Stimulated activated CD4-positive, alpha-beta T cell treated with anti-CD3 and anti-CD28 coated beads, Interleukin-4, amount 100 ng/mL, for 48 hours (primary cell): ENCODE measurements at places on chromosomes 2 and 18.

GRCh38 chr2:39534095-39534711 is 97.1 kb upstream of the MAP4K3 start:
- no peak for DNase-seq

DNA sequence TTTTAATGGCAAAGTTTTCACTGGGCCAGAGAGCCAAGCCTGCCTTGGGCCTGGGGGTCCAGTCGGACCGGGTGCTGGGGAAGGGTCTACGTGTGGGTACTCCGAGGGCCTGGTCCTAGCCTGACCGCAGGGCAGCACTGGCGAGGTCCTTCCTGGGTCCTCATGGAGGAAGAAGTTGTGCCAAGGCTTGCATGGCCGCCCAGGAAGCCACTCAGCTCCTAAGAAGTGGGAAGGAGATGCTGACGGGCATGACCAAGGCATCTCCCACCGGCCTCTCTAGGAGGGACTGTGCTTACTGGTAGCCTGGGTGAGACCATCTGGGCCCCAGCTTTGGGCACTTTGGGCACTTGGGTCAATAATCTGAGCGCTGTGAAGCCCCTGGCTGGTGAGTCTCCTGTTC is 22.6 kb downstream of the CIB4 start:
- no peak for DNase-seq

- DNase-seq: no peak
These were observed 2.5 kb upstream of the TET3 start for GRCh38 chr2:73982140-73982617.

DNA sequence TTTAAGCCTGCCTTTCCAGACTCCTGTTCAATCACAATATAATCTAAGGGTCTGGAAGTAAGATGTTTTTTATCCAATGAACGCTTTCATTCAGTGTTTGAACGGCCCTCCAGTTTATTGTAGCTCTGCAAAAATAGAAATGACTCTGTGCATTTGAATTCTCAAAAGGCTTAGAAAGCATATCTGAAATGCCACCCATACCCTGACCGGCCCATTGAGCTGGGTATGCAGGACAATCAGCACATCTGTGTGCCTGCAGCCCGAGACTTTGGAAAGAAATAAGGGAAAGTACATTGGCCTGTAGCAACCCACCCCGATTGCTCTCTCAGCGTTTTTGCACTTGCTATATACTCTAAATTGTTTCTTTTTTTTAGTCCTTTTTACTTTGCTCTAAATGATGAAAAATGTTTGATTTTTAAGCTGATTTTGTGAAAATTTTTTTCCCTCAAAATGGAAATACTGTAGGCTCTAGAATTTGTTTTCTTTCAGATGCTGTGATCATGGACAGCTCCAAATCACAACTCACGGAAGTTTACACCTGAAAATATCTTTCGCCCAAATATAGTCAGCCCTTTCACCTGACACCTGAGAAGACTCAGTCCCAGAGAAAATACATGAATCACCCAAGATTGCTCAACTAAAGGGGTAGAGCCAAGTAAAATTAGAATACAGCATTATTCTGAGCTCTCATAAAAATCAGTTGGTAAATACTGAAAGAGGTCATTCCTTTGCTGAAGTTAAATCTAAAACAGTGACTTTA is 194.5 kb upstream of the SIX3 start:
- DNase-seq: no peak

- DNase-seq: no peak
These were observed 1039.9 kb upstream of the POU3F3 start for GRCh38 chr2:103814016-103814415.

GRCh38 chr2:33321236-33321771 is 155.1 kb upstream of the RASGRP3 start:
- DNase-seq: peak; percentile 24

DNA sequence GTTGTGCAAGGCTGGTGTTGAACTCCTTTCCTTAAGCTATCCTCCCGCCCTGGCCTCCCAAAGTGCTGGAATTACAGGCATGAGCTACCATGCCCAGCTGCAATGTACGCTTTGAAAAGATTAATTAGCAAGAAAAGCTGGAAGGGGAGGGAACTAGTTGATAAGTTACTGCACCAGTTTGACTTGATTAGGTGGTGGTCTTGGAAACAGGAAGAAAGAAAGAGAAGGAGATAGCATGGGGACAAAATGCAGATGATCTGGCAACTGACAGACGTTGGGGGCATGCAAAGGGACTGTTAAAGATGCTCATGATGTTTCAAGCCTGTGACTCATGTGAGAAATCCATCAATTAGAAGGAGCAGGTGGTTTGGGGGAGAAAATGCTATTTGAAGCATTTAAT is 68.6 kb downstream of the PLEKHM3 start:
- no peak for DNase-seq

DNA sequence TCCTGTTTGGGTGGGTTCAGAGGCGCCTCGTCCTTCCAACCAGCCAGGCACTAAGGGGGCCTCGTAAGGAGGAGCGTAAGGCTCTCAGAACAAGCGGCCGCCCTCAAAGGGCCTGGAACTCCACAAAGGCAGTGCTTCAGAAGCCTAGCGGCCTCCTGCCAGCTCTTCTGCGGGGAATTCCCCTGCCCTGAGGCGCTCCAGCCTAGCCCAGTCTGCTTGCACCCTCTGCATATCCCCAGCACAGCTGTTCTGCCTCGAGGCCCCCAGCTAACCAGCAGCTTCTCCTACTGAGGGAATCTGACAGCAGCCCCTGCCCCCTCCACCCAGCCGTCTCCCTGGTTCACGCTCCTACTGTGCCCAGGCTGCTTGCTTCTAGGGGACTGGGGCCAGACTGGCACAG is 265.9 kb downstream of the TFCP2L1 start:
- no peak for DNase-seq

GRCh38 chr2:115443539-115444185 is 1001.2 kb downstream of the DPP10 start:
- DNase-seq: no peak

DNA sequence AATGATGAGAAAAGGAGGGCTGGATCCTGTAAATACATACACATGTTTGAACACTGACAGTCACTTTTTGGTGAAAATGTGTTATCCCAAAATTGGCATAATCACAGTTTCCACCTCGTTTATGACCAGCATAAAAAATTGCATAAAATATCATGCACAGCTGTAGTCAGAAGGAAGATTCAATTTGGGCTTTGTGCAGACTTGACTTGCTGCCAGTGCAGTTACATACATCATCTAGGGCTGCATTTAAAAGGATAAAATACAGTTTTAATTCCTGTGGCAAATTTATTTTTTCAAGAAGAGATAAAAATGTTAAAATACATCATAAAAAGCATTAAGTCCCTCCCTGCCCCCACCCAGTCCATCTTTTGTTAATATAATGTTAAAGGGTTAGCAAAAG is 103.8 kb downstream of the VWC2L start:
- no peak for DNase-seq

DNA sequence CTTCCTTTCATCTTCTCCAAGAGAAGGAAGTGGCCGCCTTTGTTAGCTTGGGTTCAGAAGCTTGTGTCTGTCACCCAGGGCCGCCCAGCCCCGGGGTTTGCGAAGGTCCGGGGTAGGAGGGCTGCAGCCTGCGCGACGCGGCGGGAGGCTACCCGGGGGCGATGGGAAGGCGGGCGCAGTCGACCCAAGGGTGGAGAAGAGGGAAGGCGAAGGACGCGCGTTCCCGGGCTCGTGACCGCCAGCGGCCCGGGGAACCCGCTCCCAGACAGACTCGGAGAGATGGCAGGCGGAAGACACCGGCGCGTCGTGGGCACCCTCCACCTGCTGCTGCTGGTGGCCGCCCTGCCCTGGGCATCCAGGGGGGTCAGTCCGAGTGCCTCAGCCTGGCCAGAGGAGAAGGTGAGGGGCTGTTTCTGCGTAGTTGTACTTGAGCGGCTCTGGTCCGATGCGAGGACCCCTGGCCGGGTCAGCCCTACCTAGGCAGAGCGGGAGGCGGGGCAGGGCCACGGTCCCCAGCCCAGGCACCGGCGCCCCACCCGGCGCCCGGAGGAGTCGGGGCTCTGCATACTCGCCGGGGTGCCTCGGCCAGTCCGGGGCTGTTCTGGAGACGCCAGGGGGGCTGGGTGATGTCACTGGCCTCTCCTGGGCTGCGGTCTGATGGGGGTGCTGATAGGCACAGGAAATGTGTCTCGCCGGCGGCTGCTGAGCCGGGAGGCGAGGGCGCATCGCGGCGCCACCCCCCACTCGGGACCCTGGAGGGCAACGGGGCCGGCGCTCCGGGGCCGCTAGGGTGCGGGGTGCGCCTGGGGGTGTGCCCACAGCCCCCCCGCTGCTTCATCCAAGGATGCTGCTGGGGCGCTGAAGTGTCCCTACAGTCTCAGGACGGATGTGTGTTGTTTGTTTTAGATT is at the start of gene QPCT:
Gene QPCT (plus strand): TSS at position 178 of the 909 bp plus-strand sequence. CDS start 102 bp downstream, at position 280.
- DNase-seq: no peak

GRCh38 chr2:211802666-211803065 is 735.9 kb downstream of the ERBB4 start:
- no peak for DNase-seq

DNA sequence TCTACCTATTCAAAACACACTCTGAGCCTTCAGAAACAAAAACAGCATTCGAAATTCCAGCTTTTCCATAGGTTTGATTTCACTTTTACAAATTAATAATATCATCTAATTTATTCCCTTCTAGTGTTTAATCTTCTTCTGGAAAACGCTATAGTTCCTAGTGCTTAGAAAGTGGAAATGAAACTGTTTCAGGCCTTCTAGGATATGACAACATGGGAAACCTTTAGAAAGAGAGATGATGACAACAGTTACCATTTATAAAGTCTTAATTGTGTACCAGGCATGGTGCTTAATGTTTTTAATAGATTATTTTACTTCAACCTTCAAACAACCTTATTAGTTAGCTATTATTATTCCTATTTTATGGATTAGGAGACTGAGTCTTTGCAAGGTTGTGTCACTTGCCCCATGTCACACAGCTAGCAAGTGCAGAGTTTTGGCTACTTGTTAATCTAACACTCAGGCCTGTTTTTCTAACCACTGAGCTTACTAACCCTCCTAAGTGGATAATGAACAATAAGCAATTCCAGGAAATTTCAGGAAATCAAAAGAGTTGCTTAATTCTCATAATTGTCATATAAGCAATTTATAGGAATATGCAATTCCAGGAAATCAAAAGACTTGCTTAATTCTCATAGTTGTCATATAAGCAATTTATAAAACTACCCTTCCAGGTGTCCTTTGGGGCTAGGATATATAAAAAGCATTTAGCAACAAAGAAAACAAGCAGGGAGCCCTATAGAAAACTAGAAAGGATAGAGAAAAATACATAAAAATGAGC is 206.0 kb downstream of the ZNF521 start:
- no peak for DNase-seq

- DNase-seq: no peak
These were observed 269.1 kb downstream of the ZNF385B start for GRCh38 chr2:179592167-179592936.

DNA sequence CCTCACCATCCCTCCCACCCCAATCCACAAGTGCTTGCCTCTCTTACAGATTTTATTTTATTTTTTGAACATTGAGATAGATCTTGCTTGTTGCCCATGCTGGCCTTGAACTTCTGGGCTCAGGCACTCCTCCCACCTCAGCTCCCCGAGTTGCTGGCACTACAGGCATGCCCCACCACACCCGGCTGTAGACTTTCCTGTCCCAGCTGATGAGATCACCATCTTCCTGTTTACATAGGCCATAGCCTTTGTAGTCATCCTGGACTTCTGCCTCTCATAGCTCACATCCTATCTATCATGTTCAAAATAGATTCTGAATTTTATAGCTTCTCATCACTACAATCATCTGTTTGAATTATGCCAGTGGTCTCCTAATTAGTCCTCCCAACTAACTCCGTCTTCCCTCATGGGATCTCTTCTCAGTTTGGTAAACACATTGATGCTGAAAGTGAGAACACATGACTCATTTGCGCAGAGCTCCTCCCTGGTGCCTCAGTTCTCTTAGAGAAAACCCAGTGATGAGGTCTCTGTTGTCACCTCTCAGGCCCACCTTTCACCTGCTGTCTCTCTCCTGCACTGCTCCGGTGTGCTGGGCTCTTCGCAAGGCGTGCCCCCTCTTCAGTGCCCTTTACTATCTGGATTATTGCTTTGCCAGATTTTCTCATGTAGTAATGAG is 243.0 kb downstream of the ZNF407 start:
- DNase-seq: no peak

GRCh38 chr2:63712748-63713147 is 124.0 kb downstream of the MDH1 start:
- DNase-seq: no peak

DNA sequence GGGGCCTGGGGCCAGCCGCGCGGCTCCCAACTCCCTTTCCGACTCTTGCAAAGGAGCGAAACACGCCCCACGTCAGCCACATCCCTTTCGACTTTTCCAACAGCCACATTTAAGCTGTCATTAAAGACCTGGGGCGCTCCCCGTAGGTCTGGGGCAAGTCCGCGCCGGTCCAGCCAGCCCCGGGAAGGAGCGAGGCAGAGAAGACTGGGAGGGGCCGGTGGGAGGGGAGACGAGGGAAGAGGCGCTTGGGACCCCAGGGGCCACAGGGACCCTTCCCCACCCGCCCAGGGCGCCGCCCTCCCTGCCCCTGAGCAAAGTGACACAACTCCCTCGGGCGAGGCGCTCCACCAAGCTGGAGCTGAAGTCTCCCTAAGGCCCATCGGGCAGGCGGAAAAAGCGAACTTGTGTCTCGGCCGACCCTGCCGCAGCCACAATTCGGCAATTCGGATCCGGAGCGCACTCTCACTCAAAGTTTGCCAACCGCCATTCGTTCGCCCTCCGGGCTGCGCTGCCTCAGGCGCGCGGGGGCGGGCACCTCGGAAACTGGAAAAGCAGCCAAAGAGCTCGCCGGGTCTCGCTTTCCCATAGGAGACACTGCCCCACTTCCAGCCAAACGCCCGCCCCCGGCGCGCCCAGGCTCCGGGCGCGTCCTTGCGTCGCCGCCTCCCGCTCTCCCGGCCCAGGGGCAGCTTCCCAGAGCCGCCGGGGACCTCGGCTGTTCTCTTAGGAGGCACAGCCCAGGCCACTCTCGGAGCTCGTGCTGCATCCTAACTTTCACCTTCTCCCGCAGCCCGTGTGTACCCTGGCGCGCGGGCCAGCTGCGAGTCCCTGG is 1.1 kb upstream of the KCTD1 start:
- no peak for DNase-seq

- DNase-seq: no peak
These were observed 24.5 kb downstream of the KCNF1 start for GRCh38 chr2:10935953-10936942.

GRCh38 chr2:70696142-70696541 is 71.9 kb downstream of the ADD2 start:
- DNase-seq: no peak

- DNase-seq: no peak
These were observed 14.3 kb upstream of the MC5R start for GRCh38 chr18:13809531-13810255.

GRCh38 chr2:168594778-168595177 is 138.7 kb downstream of the CERS6 start:
- DNase-seq: no peak

- no peak for DNase-seq
These were observed 9.3 kb upstream of the THADA start for GRCh38 chr2:43605079-43605655.

- no peak for DNase-seq
These were observed 1210.3 kb upstream of the ZEB2 start for GRCh38 chr2:145729993-145730770.

- DNase-seq: no peak
These were observed 47.3 kb downstream of the PLEKHA3 start for GRCh38 chr2:178527592-178527991.

GRCh38 chr2:133266041-133266925 is 302.0 kb downstream of the NCKAP5 start:
- DNase-seq: no peak

GRCh38 chr2:209633911-209634310 is 137.7 kb upstream of the UNC80 start:
- DNase-seq: no peak

GRCh38 chr18:2281523-2282199 is 289.6 kb downstream of the METTL4 start:
- no peak for DNase-seq
